ENCODE measurements at places on chromosomes 11 and 22.

GRCh38 chr11:117201658-117202305, 2.6 kb downstream of the TAGLN start:
- DNase-seq = no peak

DNA sequence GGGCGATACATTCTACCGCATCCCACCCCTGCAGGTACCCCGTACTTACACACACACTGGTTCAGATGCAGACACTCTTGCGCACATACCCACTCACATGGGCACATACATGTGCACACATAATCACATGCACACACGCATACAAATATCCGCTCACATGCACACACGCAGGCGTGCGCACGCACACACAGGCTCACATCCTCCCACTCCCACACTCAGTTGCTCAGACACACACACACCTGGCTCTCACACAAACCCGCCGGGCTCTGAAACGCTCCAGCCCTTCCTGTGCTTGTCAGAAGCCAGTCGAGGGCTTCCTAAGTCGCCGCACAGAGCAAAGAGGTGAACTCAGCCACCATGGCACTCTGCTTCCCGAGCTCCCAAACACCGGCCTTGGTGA, 164.5 kb downstream of the CRYBB2 start:
- DNase-seq = no peak

DNA sequence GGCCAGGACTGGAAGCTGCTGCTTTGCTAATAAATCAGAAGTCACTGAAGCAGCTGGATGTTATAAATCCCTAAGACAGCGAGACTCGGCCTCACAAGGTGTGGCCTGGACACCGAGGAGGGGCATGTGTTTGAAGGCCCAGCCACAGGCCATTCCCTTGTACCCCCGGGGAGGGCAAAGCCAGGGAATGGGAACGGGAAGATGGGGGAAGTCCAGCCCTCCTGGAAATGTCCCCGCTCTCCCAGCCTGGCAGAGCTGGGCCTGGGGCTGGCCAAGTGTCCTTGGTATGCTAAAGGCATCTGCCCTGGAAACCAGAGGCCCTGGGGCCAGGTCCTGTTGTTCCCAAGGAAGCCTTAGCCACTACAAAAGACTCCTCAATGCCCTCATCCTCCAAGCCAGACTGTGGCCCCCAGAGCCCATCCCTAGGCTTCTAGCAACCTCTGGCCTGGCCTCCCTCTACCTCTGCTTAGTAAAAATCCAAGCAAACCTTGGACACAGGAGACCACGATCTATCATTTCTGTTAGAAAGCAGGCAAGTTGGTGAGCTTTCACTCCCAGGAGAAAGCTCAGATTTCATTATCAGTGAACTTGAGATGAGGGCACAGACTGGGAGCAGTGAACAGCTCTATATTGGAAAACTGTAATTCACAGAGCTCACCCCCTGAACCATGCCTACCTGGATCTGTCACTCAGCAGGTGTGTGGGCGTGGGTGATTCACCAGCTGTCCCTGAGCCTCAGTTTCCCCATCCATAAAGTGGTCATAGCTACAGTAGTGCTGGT, 11.0 kb downstream of the CHST1 start:
- DNase-seq = no peak

DNA sequence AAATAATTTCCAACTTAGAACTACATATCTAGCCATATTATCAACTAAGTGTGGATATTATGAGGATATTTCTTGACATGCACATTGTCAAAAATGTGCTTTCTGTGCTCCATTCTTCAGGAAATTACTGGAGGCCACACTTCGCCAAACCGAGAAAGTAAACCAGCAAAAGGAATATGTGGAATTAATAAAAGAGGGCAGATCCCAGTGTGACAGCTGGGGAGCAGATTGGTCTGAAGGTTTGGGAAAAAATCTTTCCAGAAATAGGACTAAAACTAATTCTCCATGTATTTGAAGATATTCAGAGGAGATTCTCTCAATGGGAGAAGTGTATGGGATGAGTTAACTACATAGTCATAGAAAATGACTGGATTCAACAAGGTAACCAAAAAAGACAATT, 546.9 kb upstream of the API5 start:
- no peak for DNase-seq

GRCh38 chr11:37718431-37718999, 1120.5 kb upstream of the RAG2 start:
- DNase-seq = no peak

GRCh38 chr11:7593481-7593880, 79.7 kb downstream of the PPFIBP2 start:
- no peak for DNase-seq

DNA sequence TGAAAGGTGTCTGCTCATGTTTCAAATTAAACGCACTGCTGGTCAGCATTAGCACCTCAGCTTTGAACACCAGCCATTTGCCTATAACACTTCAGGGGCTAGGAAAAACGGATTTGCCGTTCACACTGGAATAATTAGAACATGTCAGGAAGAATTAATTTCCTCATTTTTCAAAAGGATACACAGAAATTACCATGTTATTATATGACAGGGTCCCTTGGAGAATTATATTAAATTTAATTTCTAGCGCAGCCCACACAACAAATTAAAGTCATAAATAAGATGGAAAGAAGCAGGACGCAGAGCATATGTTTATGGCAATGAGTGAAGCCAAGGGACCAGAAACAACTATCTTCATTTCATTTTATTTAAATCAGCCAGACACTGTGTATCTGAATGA, 83.8 kb upstream of the SOX6 start:
- DNase-seq = no peak

DNA sequence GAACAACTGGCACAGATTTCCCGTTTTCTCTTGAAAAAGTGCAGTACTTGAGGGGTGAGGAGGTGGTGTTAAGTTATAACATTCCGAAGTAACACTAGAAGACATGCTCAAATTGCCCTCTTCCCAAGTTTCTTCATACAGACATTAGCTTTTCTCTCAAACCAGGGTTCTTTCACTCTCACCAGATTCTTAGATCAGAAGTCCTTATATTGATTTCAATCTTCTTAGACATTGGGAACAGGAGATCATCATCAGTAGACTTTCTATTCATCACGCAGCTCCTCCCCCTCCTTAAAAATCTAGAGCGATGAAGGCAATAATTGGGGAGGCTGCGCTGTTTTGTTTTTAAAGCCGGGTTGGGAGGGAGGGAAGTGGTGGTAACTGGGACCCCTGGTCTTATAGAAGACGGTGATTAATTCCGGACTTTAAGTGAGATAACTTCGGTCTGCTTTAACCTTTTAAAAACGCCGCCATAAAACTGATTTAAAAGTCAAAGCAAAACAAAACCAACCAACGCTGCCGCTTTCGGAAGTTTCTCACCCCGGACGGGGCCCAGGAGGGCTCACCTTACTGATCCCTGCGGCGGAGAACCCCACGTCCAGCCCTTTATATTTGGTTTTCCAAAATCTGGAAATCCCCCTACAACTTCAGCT, 665 bp downstream of the USP28 start:
- peak; percentile 49 for DNase-seq

DNA sequence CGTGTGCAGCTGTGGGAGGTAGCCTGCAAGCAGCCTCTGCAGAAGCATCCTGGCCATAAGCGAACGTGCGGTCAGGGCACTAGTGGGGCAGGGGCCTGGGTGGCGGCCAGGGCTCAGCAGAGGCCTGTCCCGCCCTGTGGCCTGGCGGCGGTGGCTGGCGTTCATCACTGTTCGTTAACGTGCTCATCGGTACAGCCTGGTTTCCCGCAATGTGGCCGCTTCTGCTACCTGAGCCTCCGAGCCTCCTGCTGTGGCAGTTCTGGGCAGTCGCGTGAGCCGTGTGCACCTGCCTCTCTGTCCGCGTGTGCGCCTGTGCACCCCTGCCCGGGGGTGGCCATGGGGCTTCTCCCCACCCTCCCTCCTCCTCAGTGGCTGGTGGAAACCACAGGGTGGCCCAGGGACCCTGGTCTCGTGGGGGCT, 117.9 kb downstream of the KCNQ1OT1 start:
- DNase-seq = peak; percentile 3

DNA sequence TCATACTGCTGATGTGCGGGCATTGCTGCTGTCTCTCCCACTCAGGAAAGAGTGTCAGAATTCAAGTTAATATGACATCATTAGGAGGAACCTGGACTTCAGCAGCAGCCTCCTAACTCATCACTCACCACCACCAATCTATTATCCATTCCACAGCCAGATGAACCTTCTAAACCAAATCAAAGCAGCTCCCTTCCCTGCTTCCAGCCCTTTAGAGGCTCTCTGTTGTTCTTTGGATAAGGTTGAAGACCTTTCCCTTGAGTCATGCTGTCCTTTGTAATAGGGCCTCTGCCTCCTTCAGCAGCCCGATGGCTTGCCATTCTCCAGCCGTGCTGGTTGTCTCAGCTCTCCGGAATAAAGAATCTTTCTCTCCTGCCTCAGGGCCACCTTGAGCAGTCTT, 301.3 kb downstream of the DDX10 start:
- DNase-seq = no peak

- no peak for DNase-seq
Observed at GRCh38 chr22:27480487-27480886, 321.1 kb downstream of the MN1 start.

- DNase-seq = no peak
Observed at GRCh38 chr11:44235765-44236201, 74.2 kb downstream of the ALX4 start.

- no peak for DNase-seq
Observed at GRCh38 chr22:43085658-43086606, 3.3 kb downstream of the TTLL1 start.

DNA sequence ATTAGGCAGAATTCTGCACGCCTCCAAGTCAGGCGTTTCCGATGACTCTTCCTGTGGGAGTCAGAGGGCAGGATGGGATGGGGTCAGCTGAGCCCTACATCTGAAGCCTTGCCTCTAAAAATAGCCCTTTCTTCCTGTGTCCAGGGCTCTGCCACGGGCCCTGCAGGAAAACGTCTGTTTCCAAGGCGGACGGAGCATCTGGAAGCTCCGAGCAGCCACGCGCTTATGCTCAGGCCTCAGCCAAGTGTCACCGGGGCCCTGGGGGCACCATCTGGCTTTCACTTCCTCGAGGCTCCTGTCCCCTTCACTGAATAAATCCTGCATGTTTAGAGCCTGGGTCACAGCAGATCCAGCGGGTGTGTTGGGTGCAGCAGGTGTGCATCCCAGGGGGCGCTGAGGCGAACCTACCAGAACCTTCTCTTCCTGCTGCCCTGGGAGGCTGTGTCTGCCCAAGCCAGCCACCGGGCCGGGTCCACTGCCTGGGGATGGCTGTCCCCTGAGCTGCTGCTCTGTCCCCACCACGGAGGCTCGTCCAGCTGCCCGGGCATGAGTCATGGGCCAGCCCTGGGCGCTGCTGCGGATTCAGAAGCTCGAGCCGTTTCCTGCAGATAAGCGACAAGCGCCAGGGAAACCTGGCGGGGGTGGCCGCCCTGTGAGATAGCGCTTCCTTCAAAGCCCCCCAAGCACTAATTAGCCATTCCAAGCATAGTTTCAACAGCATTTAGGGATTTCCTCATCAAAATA, 32.0 kb upstream of the LINC01488 start:
- no peak for DNase-seq

GRCh38 chr11:40602866-40603552, 856.4 kb downstream of the LRRC4C start:
- DNase-seq = no peak

GRCh38 chr11:63952570-63952969, 13.8 kb downstream of the NAA40 start:
- no peak for DNase-seq

- no peak for DNase-seq
Observed at GRCh38 chr22:35046744-35047462, 19.1 kb upstream of the ISX start.

DNA sequence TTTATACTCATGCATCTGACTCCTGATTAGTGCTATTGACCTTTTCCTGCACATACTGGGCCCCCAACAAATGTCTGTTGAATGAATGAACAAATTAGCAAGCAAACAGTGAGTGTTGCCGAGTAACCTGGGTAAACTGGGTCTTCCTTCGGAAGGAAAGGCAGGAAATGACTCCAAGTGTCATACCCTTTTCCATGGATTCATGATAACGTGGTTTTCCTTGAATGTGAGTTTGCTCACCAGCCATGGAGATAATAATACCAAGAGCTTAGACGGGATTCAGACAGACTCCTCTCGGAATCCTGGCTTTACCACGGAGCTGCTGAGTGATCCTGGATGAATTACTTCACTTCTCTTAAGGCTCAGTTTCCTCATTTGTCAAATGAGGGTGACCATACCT, 16.7 kb downstream of the TECTA start:
- peak; percentile 11 for DNase-seq

DNA sequence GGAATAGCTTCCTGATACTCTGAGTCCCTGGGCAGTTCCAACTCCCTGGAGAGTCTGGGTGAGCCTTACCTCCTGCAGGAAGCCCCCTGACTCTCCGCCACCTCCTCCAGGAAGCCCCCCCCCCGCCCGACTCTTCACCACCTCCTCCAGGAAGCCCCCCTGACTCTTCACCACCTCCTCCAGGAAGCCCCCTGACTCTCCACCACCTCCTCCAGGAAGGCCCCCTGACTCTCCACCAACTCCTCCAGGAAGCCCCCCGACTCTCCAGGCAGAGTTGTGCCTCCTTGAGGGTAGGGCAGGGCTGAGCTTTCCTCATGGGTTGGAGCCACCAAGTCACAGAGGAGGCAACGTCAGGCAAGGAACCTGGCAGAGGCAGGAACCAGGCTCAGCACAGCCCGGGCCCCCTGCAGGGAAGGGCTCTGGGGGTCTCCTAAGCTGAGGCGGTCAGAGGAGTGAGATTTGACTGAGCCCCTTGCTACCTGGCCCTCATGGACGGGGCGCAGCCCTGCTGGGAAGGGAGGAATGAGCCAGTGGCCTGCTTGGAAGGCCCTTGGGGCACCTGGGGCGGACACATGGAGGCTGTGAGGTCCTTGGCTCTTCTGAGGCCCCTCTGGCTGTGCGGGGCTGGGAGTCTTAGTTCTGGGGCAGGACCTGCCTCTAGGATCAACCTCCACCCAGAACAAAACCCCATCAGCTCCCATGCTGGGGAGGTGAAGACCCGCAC, 18.1 kb downstream of the MRGPRG start:
- no peak for DNase-seq

DNA sequence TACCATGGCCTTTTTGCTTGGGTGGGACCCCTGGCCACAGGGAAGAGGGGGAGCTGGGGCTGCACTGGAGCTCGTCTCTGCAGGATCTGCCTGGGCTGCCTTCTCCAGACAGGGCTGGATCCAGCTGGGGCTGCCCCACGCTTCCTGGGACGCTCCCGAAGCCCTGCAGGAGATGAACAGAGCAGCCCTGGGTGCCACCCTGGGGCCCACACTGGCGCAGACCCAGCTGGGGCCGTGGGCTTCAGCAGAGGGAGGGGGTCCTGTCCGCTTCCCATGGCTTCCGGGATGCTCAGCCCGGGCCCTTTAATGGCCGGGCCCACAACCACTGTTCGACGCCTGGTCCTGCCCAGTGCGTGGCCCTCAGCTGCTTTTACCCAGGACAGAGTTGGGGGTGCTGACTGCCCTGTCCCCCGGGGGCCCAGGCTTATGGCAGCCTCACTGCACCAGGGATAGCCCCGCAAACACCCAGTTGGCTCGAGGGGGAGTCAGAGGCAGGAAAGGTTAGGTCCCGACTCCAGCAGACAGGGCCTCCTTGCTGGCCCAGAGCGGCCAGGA, 12.0 kb downstream of the TSPO start:
- DNase-seq = no peak

DNA sequence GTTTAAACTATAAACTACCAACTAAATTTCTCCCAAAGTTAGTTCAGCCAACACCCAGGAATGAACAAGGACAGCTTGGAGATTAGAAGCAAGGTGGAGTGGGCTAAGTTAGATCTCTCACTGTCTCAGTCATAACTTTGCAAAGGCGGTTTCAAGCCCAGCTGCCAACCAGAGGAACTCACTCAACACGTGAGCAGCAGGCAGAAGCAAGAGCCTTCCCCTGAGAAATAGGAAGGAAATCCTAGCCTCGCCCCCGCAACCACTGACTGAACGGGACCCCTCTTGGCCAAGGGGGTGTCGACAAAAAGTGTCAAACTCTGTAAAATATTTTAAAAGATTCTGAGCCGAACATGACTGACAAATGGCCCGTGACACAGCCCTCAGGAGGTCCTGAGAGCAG, 4.4 kb upstream of the KRTAP5-9 start:
- DNase-seq = no peak

Data from NCI-H1417 (cell line).